ENCODE measurements at places on chromosomes 12 and 14. TPM values are rescaled to one million over a fixed set of nuclear protein-coding genes. Genes with fewer than 3 reads are reported as not detected.
A peak's percentile ranks its signal among the peaks of the same experiment; 100 is the strongest.

The EMP1 gene
- 38.9 TPM for total RNA-seq

GRCh38 chr12:123971770-123972456, 718 bp downstream of the CCDC92 start:
- peak; percentile 21 for DNase-seq
- peak overlapping the region; percentile 99 for H3K4me3 ChIP-seq
- H3K27ac ChIP-seq: peak overlapping the region; percentile 95
- H3K27me3 ChIP-seq: no peaks in the 10 kb centered on the region

GRCh38 chr12:116400636-116401372, 123.3 kb upstream of the MED13L start:
- H3K4me3 ChIP-seq: no peak overlapping the region
- peaks cover 3% of the 10 kb centered on the region for H3K4me1 ChIP-seq
- no peak for DNase-seq
- H3K27me3 ChIP-seq: no peaks in the 10 kb centered on the region
- no peak overlapping the region for H3K27ac ChIP-seq

DNA sequence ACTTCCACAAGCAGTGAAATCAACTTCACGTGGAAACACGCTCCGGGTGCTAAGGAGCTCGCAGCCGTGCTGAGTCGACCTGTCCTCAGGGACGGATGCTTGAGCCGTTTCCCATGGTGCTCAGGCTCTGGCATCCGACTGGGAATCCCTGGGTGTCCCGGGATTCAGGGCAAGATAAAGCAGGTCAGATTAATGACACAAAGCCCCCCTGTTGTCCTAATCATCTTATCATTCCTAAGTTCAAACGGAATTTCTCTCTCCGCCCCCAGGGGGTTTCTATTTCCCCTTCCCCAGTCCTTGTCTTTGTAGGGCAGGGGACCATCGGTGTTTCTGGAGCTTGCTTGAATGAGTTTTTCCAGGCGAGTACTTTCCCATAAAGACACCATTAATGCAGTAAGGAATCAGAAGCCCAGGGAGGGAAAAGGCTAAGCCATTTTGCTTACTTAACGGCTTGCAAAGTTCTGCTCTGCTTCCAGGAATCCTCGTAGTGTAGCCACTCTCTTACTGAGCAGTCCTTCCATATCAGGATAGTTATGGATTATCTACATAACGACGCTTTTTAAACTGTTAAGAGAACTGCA, 116.5 kb downstream of the TMEM132C start:
- DNase-seq: no peak
- no peak overlapping the region for H3K4me3 ChIP-seq
- H3K36me3 ChIP-seq: no peaks in the 10 kb centered on the region
- no peaks in the 10 kb centered on the region for H3K4me1 ChIP-seq
- no peaks in the 10 kb centered on the region for H3K27me3 ChIP-seq

DNA sequence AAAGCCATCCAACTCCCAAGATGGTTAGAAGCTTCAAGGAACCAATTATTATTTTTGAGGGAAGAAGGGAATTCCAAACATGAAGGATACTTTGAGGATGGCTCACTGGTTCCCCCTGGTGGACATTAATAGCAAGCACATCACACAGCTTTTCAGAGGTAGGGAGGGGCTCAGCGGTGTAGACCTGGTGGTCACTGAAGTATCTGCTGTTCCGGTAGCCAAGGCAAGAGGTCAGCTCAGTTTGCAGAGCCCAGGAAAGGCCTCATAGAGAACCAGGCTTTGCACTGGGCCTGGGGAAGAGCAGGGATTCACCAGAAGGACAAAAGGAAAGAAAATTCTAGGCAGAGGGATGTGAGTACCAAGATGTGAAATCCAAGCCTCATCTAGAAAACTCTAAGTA, 118.7 kb downstream of the KSR2 start:
- no peaks in the 10 kb centered on the region for H3K36me3 ChIP-seq
- H3K27ac ChIP-seq: no peak overlapping the region
- no peaks in the 10 kb centered on the region for H3K27me3 ChIP-seq
- no peaks in the 10 kb centered on the region for H3K4me1 ChIP-seq
- H3K4me3 ChIP-seq: no peak overlapping the region

DNA sequence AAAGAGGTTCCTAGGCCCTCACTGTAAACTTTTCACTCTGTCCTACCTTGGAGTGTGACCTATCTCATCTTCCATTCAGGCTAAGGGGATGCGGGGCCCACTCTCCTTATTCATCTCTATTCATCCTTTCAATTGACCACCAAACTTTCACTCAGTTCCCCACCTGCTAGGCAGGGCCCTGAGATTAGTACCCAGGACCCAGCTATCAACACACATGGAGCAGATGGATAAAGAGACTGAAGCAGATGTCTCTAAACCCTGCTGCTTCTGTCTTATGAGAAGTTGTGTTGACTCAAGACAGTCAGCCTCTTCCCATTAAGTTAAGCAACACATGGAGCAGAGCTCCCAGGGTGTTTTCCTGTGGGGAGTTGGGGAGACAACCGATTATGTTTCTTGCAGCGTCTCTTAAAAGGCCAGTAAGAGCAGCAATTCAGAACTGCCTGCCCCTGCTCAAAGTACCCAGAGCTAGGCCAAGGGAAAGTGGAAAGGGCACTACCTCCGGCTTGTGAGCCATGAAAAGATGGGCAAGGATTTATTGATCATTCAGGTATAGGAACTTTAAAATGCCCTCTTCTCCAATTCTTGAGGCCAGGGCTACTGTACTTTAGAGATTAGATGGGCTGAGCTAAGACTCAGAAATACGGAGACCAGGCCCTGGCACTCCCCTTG, 10.7 kb downstream of the KRT76 start:
- no peaks in the 10 kb centered on the region for H3K27me3 ChIP-seq
- no peak for DNase-seq
- H3K4me1 ChIP-seq: no peaks in the 10 kb centered on the region
- no peak overlapping the region for H3K4me3 ChIP-seq
- H3K36me3 ChIP-seq: no peaks in the 10 kb centered on the region

DNA sequence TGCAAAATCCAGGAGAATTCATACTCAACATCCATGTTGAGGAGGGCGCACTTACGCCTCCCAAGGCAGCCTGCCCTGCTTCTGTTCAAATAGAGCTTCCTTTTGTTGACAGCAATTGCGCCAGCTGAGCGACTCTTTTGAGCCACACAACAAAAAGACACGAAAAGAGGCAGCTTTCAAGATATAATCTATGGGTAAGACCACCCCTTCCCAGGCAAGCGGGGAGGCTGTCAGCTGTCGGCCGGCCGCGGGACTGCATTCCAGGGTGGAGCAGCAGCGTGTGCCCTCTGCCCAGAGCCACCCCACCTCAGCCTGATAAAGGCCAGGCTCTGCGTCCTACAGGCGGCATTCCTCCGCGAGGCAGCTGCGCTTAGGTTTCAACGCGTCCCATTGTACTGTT, 15.8 kb upstream of the STAB2 start:
- H3K27me3 ChIP-seq: no peaks in the 10 kb centered on the region
- no peaks in the 10 kb centered on the region for H3K4me1 ChIP-seq
- no peak for DNase-seq
- no peak overlapping the region for H3K4me3 ChIP-seq

- H3K4me3 ChIP-seq: no peak overlapping the region
- H3K4me1 ChIP-seq: no peaks in the 10 kb centered on the region
- H3K36me3 ChIP-seq: no peaks in the 10 kb centered on the region
- no peaks in the 10 kb centered on the region for H3K27me3 ChIP-seq
- H3K27ac ChIP-seq: peak overlapping the region; percentile 21
- DNase-seq: no peak
Measured at GRCh38 chr12:110135806-110136205, 11.6 kb downstream of the IFT81 start.

- no peaks in the 10 kb centered on the region for H3K27me3 ChIP-seq
- DNase-seq: no peak
- H3K4me3 ChIP-seq: no peak overlapping the region
- H3K27ac ChIP-seq: no peak overlapping the region
Measured at GRCh38 chr14:80638620-80639515, 302.7 kb downstream of the CEP128 start.

DNA sequence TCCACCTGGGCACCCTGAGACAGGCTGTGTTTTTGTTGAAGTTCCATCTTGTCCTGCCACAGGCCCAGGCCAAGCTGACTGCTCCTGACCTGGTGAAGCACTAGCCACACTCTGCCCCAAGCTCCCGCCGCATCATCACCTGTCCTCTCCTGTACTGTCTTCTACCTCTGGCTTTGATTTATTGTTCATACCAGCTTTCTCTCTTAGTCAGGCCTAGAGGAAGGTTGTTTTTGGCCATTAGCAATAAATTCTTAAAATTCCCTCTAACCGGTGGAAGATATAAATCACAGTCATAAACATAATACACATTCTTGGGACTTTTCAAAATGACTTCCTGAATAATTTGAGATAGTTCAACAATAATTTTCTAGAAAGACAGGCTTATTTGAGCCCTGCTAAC, 169.4 kb downstream of the DAD1 start:
- H3K4me3 ChIP-seq: no peak overlapping the region
- no peaks in the 10 kb centered on the region for H3K4me1 ChIP-seq
- no peaks in the 10 kb centered on the region for H3K27me3 ChIP-seq
- H3K27ac ChIP-seq: no peak overlapping the region

The PZP gene
- total RNA-seq: not detected

DNA sequence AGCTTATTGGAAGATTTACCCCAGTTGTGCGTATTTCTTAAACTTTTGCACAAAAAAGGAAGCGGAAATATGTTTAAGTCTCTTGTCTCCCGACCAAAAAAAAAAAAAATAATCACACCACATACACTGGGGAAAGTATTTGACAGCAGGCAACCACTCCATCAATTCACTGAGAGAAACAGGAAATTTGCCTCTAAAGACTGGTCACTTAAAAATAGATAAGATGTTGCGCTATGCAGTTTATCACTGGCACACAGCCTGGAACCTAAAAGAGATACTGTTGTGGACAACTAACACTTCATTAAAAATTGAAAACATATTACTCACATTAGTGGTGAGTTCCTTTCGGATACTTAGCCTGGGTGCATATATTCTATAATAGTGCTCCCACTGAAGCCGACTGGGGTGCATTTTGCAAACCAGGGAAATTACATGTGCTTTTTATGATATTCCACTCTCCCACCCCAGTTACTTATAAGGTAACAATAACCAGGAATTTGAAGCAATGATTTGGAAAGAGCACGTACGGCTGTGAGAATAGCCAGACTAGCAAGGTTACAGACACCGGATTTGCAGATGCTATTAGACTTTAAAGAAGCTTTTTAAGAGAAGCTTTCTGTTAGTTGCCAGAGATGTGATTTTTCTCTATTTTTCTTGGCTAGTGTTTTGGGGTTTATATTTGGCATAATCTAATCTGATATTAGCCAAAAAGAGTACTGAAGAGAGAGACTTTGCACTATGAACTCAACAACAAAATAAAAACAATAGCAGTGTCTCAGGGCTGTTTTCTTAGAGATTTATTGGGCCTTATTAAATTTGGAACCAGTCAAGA, 311.5 kb downstream of the NOVA1 start:
- H3K4me1 ChIP-seq: no peaks in the 10 kb centered on the region
- H3K27me3 ChIP-seq: no peaks in the 10 kb centered on the region
- no peak overlapping the region for H3K4me3 ChIP-seq
- no peak overlapping the region for H3K27ac ChIP-seq
- no peak for DNase-seq
- no peaks in the 10 kb centered on the region for H3K36me3 ChIP-seq

- H3K4me3 ChIP-seq: no peak overlapping the region
- no peaks in the 10 kb centered on the region for H3K27me3 ChIP-seq
- no peak overlapping the region for H3K27ac ChIP-seq
- no peak for DNase-seq
- no peaks in the 10 kb centered on the region for H3K4me1 ChIP-seq
Measured at GRCh38 chr14:102279688-102280348, 25.1 kb downstream of the MOK start.

DNA sequence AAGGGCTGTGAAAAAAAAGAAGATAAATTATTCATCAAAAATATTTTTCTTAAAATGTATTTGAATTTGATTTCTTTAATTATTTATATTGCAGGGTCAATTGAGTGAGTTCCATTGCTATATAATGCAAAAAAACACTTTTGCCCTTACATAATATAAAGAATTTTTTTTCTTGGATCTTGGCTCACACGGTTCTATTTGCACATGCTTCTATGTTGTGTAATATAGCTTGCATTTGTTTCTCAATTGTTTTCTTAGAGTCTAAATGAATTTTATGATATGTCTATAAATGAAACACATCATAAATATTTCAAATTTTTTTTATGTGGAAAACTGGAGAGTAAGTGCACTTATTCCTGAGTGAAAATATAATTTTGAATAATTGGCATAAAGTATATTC, 694.2 kb downstream of the SLC6A15 start:
- no peak overlapping the region for H3K4me3 ChIP-seq
- no peaks in the 10 kb centered on the region for H3K36me3 ChIP-seq
- H3K27me3 ChIP-seq: no peaks in the 10 kb centered on the region
- no peak for DNase-seq
- no peaks in the 10 kb centered on the region for H3K4me1 ChIP-seq

DNA sequence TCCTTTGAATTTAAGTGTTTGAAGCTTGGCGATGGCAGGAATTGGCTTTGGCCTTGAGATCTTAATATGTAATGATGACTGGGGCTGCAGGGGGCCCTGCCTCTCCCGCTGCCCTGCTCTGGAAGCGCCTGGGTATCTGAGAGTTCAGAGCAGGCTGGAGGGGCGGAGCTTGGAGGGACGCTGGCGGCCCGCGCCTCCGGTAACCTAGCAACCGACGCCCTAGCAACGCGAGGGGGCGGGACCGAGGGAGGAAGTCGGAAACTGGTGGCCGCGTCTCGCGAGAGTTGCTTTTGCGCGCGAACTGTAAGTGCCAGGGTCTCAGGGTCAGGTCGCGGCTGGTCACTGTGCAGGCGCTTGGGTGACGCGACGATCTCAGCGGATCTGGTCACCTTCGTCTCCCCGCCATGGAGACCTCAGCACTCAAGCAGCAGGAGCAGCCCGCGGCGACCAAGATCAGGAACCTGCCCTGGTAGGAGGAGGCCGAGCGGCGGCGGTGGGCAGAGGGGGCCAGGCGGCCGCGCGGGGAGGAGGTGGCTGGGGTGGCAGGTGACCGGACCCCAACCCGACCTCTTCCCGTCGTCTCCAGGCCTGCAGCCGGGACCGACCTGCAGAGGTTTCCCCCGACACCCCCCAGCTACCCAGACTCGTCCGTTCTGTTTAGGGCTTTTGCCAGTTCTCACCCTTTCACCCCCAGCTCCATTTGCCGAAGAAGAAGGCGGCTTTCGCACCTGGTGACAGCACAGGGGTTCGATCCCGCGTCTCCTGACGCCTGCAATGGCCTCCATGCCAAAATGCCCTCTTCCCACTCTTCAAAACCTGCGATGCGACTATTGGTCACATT, at the start of gene RFC5:
TSS of gene RFC5 (plus strand) at position 280 of the 841 bp plus-strand sequence. CDS start at position 405, 125 bp downstream.
- H3K4me3 ChIP-seq: peak within 1 kb of the TSS; percentile 85
- DNase-seq: peak; percentile 97
- no peaks in the 10 kb centered on the region for H3K27me3 ChIP-seq
- H3K4me1 ChIP-seq: no peaks in the 10 kb centered on the region

DNA sequence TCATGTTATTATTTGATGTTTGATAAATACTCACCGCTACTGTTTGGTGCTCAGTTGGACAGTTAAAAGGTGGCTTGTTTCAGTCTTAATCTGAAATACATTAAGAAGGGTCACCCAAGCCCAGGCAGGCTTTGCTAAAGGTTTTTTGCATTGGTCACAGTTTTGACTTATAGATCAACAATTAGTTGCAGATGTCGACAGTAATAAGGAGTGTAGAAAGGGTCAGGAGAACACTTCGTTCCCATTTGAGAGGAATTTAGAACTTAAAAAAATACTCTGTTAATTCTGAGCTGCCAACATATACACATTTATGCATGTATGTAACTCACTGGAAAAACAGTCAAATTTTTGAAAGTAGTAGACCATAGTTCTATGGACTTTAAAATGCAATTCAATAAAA, 130.3 kb downstream of the TMEM30B start:
- H3K4me1 ChIP-seq: no peaks in the 10 kb centered on the region
- H3K27me3 ChIP-seq: no peaks in the 10 kb centered on the region
- no peak for DNase-seq
- H3K36me3 ChIP-seq: no peaks in the 10 kb centered on the region

- H3K4me3 ChIP-seq: no peak overlapping the region
- no peaks in the 10 kb centered on the region for H3K36me3 ChIP-seq
- H3K4me1 ChIP-seq: no peaks in the 10 kb centered on the region
- no peaks in the 10 kb centered on the region for H3K27me3 ChIP-seq
- no peak overlapping the region for H3K27ac ChIP-seq
Measured at GRCh38 chr14:103746701-103747100, 31.1 kb downstream of the ZFYVE21 start.

All from prostate gland (tissue), 2 donors.